K562 (cell line): ENCODE measurements at places on chromosomes 5 and 9. TPM values are rescaled to one million over a fixed set of nuclear protein-coding genes. Genes with fewer than 3 reads are reported as not detected.

The ADAMTS2 gene
- 0.07 TPM in 1 of 2 replicates, not detected in the other for total RNA-seq

- no peak overlapping the region for H3K4me3 ChIP-seq
- peaks cover 67% of the 10 kb centered on the region; the same call in 2 of the 3 replicates for H3K36me3 ChIP-seq
- no peak for DNase-seq
Measured at GRCh38 chr9:370086-370485, 155.4 kb downstream of the DOCK8 start.

The BARHL1 gene
- total RNA-seq = not detected in 2 replicates

The FOXD4L5 gene
- total RNA-seq = 0.09 and 0.16 TPM in 2 replicates

- no peaks in the 10 kb centered on the region for H3K4me1 ChIP-seq
- H3K36me3 ChIP-seq = no peaks in the 10 kb centered on the region
- no peak for DNase-seq
- no peak overlapping the region for H3K27ac ChIP-seq
Measured at GRCh38 chr5:24615159-24615558, 29.6 kb downstream of the CDH10 start.

The OR2V2 gene
- total RNA-seq = not detected in 2 replicates

GRCh38 chr9:2727966-2728613, 10.8 kb downstream of the KCNV2 start:
- H3K27me3 ChIP-seq = no peaks in the 10 kb centered on the region
- no peaks in the 10 kb centered on the region for H3K36me3 ChIP-seq
- peak overlapping the region; percentile 17; the same call in 1 of the 3 replicates for H3K27ac ChIP-seq
- H3K4me1 ChIP-seq = no peaks in the 10 kb centered on the region
- H3K4me3 ChIP-seq = no peak overlapping the region

- H3K27ac ChIP-seq = no peak overlapping the region
- DNase-seq = no peak
- no peak overlapping the region for H3K4me3 ChIP-seq
- H3K27me3 ChIP-seq = no peaks in the 10 kb centered on the region
Measured at GRCh38 chr5:93174930-93175329, 406.1 kb downstream of the NR2F1-AS1 start.

The SPINK4 gene
- 0.80 TPM in 1 of 2 replicates, not detected in the other for total RNA-seq

The MZB1 gene
- total RNA-seq = 0.31 TPM in 2 replicates

The FTMT gene
- not detected in 2 replicates for total RNA-seq

GRCh38 chr5:158155811-158156505, 297.0 kb upstream of the CLINT1 start:
- H3K27ac ChIP-seq = no peak overlapping the region
- H3K4me3 ChIP-seq = no peak overlapping the region
- DNase-seq = no peak
- no peaks in the 10 kb centered on the region for H3K36me3 ChIP-seq
- no peaks in the 10 kb centered on the region for H3K27me3 ChIP-seq
- H3K4me1 ChIP-seq = no peaks in the 10 kb centered on the region

The GPR150 gene
- not detected in 2 replicates for total RNA-seq

The ISOC1 gene
- 50.5 and 54.0 TPM in 2 replicates for total RNA-seq

DNA sequence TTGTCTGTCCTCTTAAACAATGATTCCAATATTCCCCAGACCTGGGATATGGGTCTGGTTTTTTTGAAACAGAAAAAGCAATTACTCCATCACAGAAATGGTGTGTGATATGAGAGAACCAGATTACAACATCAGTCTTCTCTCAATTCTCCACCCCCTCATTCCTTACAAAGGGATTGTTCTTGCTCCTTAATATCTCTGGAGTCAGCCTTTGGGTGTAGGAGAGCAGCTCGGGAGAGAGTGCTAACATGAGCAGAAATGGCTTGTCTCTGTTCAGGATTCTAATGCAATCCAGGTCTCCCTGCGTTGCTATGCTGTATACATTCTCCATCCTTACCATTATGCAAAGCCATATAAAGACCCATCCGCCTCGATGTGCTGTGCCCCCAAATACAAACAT, 32.7 kb downstream of the ZFAND5 start:
- H3K27ac ChIP-seq = no peak overlapping the region
- no peak for DNase-seq
- H3K4me1 ChIP-seq = no peaks in the 10 kb centered on the region
- H3K36me3 ChIP-seq = no peaks in the 10 kb centered on the region
- H3K27me3 ChIP-seq = peaks cover 1% of the 10 kb centered on the region

GRCh38 chr5:127101935-127102334, 28.6 kb upstream of the C5orf63 start:
- H3K4me3 ChIP-seq = no peak overlapping the region
- H3K27ac ChIP-seq = no peak overlapping the region
- no peak for DNase-seq
- H3K4me1 ChIP-seq = no peaks in the 10 kb centered on the region; the same call in 2 of the 3 replicates
- peaks cover 11% of the 10 kb centered on the region for H3K27me3 ChIP-seq
- H3K36me3 ChIP-seq = no peaks in the 10 kb centered on the region

The PHF19 gene
- total RNA-seq = 372 and 373 TPM in 2 replicates

The PCDHGA7 gene
- not detected in 2 replicates for total RNA-seq

GRCh38 chr9:2263111-2263510, 248.0 kb downstream of the SMARCA2 start:
- no peaks in the 10 kb centered on the region for H3K27me3 ChIP-seq
- H3K27ac ChIP-seq = no peak overlapping the region
- H3K4me1 ChIP-seq = no peaks in the 10 kb centered on the region
- no peak overlapping the region for H3K4me3 ChIP-seq

The BNIP1 gene
- total RNA-seq = 18.9 and 21.3 TPM in 2 replicates

The MUSK gene
- not detected in 2 replicates for total RNA-seq

The PCDHGB1 gene
- total RNA-seq = 0.07 and 0.29 TPM in 2 replicates

DNA sequence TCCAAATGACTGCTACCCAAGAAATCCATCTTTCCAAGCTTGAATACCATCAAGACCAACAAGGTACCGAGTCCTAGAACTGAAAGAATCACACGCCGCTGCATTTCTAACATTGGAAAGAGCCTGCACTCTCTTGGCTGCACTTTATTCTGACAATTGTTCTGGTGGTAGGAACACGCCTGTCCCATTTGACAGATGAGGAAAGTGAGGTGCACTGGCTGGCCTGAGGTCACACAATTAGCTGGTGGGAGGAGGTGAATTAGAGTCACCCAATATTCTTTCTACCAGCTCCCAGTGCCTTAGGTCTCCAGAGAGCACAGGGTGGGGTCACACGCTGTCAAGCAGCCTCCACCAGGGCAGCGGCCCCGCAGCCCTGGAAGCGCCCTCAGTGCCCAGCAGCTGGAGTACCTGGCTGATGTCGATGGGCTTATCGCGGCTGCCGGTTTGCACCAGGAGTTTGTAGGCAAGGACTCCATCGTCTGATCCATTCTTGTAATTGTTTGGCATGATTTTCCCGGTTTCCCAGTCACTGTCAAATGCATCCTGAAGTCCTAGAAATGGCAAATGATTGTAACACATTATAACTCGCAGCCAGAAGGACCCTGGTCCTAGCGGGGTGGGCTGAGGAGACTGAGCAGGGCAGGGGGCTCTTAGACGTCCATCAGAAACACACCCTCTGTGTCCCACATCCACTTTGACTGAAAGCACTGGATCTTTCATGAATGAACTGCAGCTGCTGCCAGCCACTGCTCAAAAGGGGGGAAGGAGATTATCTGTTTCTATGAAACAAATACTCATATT, 55.1 kb downstream of the PTCH1 start:
- no peaks in the 10 kb centered on the region for H3K27me3 ChIP-seq
- DNase-seq = no peak
- H3K4me3 ChIP-seq = no peak overlapping the region
- peak overlapping the region; percentile 94 for H3K27ac ChIP-seq
- peaks cover 55% of the 10 kb centered on the region; the same call in 2 of the 3 replicates for H3K36me3 ChIP-seq
- peaks cover 24% of the 10 kb centered on the region for H3K4me1 ChIP-seq

- H3K4me1 ChIP-seq = no peaks in the 10 kb centered on the region
- no peak overlapping the region for H3K27ac ChIP-seq
- H3K36me3 ChIP-seq = no peaks in the 10 kb centered on the region
- DNase-seq = peak; percentile 24
Measured at GRCh38 chr5:4862500-4862899, 277.6 kb upstream of the ADAMTS16 start.

DNA sequence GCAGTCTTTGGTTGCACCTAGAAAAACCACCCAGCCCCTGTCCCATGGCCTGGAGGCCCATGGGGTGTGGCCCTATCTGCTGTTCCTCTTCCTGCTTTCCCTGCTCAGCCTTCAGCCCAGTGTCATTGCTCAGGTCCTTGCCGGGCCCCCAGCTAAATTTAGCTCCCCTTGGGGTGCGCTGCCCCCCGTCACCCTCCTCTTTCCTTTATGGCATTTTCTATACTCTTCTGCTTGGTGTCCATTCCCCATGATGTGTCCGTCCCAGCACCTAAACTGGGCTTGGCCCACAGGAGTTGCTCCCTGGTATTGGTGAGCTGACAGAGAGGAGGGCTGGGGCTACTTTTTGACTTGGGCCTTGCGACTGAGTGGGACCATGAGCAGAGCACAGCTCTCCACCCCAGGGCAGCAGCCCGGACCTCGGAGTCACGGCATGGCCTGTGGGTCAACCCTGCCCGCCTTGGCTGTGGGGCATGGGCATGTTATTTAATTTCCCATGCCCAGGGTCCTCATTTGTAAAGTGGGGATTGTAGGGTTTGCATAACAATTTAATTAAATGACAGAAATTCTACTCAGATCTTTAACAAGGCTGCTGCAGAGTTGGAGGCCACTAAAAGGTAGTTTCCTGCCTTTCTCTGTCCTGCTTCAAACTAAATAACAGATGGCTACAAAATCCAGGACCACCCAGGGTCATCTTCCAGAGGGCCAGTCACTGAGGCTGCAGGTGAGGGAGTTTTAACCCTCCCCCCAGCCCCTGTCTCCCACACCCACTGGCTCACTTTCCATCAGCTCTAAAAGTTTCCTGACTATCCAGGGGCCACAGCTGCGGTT, 98.2 kb downstream of the DAP start:
- H3K27ac ChIP-seq = no peak overlapping the region
- peaks cover 43% of the 10 kb centered on the region for H3K27me3 ChIP-seq
- no peaks in the 10 kb centered on the region for H3K36me3 ChIP-seq

DNA sequence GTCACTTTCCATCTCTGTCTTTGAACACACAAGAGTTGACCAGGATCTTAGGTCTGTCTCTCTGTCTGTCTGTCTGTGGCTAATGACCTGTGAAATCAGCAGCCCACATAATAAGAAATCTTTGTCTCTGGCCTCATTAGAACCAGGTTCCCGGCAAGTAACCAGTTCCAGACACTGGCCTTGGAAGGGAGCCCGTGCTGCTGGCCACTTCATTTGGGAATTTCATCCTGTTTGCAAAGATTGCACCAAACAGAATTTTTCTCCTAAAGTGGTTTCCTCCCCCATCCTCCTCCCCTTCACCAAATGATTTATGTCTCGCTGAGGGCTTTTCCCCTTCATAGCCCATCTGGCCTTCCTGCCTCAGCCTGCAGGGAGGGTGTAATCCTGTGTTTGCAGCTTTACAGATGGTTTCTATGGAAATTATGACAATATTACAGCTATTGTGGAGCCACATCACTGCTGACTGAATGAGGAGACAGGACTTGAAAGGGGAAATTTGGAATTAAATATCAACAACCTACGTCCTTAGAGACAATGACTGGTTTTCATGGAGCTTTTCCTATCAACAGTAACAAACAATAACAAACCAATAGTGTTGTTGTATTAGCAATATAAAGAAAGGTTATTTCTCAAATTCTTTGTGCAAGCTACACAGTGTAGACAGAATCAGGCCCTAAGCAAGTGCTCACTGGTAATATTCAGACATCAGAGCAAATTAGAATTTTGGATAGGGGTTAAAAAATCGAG, 25.7 kb downstream of the DPYSL3 start:
- H3K4me3 ChIP-seq = no peak overlapping the region
- DNase-seq = no peak
- no peak overlapping the region for H3K27ac ChIP-seq
- H3K4me1 ChIP-seq = no peaks in the 10 kb centered on the region

The CTXN3 gene
- total RNA-seq = not detected in 2 replicates

DNA sequence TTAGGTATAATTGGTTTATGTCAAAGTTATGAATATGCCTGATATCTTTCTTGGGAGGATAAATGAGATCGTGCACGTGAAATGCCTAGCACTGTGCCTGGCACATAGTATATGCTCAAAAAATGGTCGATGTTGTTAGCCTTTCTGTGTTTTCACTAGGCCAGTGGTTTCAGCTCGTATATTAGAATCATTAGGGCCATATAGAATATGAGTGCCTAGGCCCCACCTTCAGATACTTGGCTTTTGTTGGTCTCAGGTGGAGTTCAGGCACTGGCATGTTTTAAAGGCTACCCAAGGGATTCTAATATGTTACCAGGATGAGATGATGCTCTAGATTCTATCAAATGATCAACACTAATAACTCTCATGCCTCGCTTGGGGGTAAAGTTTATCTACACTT, 56.8 kb downstream of the ELL2 start:
- DNase-seq = no peak
- H3K36me3 ChIP-seq = peaks cover 10% of the 10 kb centered on the region
- no peaks in the 10 kb centered on the region for H3K4me1 ChIP-seq
- H3K27me3 ChIP-seq = no peaks in the 10 kb centered on the region
- no peak overlapping the region for H3K4me3 ChIP-seq

The PCDHGC3 gene
- 0.07 and 0.20 TPM in 2 replicates for total RNA-seq
